ENCODE measurements at places on chromosomes 2 and 18. TPM values are rescaled to one million over a fixed set of nuclear protein-coding genes. Genes with fewer than 3 reads are reported as not detected.

SCYGR4 gene
- polyA plus RNA-seq: not detected

DIPK1C gene
- polyA plus RNA-seq: 5.7 TPM

ETAA1 gene
- polyA plus RNA-seq: 4.2 TPM

SERPINB11 gene
- not detected for polyA plus RNA-seq

ALS2 gene
- 10.9 TPM for polyA plus RNA-seq

PARD6G gene
- 2.5 TPM for polyA plus RNA-seq

MARCHF4 gene
- not detected for polyA plus RNA-seq

HTR2B gene
- polyA plus RNA-seq: 2.3 TPM

MXD1 gene
- 2.7 TPM for polyA plus RNA-seq

LOXHD1 gene
- polyA plus RNA-seq: 0.34 TPM

ZAP70 gene
- polyA plus RNA-seq: 1.3 TPM

IL1R1 gene
- 32.2 TPM for polyA plus RNA-seq

Measured in right cardiac atrium (tissue), 5 donors.